ENCODE measurements at places on chromosomes 5 and 9.

DNA sequence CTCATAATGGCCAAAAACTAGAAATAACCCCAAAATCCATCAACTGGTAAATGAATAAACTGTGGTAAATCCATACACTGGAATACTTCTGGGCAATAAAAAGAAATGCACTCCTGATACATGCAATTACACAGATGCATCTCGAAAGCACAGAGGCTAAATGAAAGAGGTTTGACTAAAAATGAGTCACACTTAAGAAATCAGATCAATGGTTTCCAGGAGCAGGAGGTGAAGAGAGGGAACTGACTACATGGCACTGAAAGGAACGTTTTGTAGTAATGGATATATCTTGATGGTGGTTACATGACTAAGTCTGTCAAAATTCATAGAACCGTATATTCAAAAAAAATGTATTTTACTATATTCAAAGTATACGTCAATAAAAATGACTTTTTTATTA is 42.4 kb downstream of the STRBP start:
- no peak for DNase-seq

DNA sequence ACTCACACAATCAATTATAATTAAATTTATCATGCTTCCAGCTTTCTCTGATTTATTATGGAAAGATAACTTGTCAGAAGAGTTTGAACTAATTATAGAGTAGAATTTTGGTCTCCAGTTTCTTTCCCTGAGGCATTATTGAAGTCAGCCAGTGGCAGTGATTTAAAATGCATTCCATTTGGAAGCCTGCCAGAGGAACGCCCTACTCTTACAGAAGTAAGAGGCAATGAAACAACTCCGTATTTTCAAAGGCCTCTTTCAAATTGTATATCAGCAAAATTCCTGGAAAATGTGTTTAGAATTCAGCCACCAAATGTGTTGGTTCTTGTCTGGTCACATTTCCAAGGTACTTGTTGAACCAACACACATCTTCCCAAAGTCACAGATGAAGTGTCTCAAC is 640.9 kb downstream of the SEMA5A start:
- no peak for DNase-seq

GRCh38 chr5:74225587-74225986 is 414.9 kb downstream of the ENC1 start:
- no peak for DNase-seq

GRCh38 chr9:14433351-14434157 is 119.6 kb upstream of the NFIB start:
- DNase-seq: no peak

- no peak for DNase-seq
Measured at GRCh38 chr9:94912700-94913249, 186.3 kb downstream of the AOPEP start.

Data from stimulated activated CD8-positive, alpha-beta memory T cell treated with anti-CD3 and anti-CD28 coated beads, Interleukin-7, amount 100 ng/mL, for 24 hours (primary cell).